ENCODE measurements at places on chromosomes 1 and 21.
A peak's percentile ranks its signal among the peaks of the same experiment; 100 is the strongest.

GRCh38 chr1:239786464-239786863 is 305.2 kb upstream of the FMN2 start:
- no peak for DNase-seq

DNA sequence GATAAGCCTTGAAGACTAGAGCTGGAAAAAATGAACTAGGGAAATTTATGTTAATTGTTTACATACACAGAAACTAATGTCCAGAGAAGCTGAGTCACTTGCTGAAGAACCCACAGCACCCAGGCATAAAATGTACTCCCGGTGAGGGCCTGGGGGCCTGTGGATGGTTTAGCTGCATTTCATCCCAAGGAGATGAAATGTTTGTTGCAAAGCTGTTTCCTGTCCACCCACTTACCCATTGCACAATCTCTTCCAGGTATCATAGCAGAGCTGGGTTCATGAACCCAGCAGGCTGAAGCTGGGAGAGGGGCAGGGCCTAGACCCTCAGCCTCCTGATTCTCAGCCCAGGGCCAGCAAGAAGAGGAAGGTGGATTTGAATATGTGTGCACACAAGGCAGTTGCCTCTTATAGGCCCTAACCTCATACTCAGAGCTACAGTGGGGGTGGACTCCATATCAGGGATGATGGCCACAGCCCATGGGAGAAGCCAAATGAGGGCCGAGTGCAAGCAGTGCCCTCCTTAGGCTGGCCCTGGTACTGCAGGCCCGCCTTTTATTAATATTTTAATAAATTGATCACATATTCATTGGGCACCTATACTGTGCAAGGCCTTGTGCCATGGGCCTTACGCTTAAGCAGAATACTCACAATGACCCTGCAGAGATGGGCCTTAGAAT is 110.8 kb downstream of the LACTBL1 start:
- DNase-seq: no peak

- no peak for DNase-seq
Observed at GRCh38 chr1:234140388-234140787, 232.9 kb upstream of the COA6 start.

DNA sequence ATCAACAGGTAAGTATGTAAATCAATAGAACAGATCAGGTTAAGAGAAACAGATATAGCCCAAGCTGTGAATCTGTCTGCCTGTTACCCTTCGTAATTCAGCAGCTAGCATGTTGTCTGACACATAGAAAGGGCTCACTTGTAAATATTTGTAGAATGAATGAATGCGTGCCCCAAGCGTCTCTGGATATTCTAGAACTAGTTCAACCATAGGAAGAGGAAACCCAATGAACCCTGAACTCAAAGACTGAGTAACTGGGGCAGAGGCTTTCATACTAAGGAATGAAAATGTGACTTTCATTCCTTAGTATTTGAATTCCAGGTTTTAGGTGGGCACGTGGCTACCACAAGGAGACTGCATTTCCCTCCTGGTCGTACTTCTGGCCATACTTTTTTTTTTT is 60.1 kb upstream of the SMYD2 start:
- no peak for DNase-seq

DNA sequence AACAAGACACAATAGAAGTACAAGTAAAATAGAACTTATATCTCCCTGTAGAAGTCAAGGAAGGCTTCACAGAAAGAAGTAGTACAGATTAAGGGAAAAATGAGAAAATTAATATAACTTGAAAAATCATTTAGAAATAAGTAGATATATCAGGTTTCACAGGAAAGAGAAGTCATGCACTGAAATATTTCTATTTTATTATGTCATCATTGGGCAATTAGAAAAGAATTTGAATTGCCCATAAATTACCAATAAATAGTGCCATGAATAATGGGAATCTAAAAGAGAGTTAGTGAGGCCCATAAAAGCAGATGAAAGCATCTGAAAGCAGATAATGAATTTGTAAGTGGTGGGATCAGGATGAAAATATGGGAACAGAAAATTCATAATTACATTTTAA is 1597.8 kb downstream of the PLA2G4A start:
- no peak for DNase-seq

GRCh38 chr21:43727519-43728153 is 8.7 kb downstream of the PDXK start:
- no peak for DNase-seq

DNA sequence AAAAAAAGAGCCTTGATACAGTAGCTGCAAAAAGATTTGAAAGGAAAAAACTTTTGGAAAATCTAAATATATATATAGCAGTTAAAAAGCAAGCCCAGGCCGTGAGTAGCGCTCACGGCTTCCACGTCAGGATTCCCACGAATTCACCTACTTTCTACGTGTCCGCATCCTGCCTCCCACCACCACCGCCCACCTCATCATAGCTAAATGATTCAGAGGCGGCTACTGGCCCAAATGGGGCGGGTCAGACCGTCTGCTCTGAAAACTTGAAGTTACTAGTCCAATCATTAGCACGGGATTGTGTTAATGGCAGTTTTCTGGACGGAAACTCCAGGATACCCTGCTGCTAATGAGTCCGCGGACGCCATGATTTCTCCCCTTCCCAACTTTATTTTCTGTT is 1.3 kb upstream of the CCSAP start:
- no peak for DNase-seq

- DNase-seq: no peak
Observed at GRCh38 chr1:71303617-71304041, 222.8 kb upstream of the ZRANB2 start.

GRCh38 chr1:63316984-63317816 is 5.2 kb upstream of the FOXD3 start:
- DNase-seq: peak; percentile 35

DNA sequence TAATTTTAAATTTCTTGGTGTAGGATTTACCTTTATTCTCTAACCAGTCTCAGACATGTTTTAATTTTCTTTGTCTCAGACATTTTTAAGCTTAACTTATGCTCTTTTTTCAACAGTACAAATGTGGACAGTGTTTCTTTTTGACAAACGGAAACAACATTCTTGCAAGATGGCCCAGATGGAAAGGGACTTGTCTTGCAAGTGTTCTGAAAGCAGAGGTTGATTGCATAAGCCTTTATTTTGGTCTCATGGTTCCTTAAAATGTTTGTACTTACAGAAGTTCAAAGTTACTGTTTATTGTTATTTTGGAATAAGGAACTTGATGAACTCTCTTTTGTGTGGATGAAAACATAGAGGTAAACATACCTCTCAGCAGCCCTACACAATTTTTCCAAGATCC is 22.9 kb downstream of the SMAP2 start:
- DNase-seq: no peak

GRCh38 chr1:2505461-2505994 is 20.9 kb downstream of the PANK4 start:
- DNase-seq: no peak

- DNase-seq: no peak
Observed at GRCh38 chr1:153246825-153247224, 12.7 kb upstream of the LORICRIN start.

DNA sequence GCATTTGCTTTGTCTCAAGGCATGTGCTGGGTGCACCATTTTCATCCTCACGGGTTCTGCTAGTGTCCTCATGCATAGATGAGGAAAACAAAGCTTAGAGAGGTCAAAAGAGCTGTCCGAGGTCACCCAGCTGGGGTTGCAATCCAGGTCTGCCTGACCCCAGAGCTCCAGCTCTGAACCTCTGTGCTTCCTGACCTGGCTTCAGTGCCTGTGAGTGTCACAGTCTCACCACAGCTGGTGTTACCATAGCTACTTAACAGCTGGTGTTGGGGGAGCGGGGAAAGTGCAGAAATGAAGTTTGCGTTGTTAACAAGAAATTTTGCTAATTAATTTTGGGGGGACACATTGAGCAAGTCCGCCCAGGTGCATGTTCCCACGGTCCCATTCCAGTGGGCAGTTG is 328.5 kb downstream of the KIF26B start:
- no peak for DNase-seq

DNA sequence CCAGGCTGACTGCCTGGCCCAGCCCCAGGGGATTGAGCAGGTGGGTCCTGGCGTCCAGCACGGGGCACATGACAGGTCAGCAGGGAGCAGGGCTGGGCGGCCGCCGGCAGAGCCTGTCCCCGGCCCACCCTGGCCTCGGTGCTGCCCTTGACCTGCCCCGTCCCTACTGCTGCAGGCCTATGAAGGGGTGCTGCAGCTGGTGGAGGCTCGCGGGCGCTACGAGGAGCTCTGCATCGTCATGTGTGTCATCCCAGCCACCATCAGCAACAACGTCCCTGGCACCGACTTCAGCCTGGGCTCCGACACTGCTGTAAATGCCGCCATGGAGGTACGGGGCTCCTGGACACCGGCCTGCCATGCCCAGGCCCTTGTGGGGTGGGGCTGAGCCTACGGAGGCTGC is 15.6 kb downstream of the CFAP410 start:
- DNase-seq: no peak

- no peak for DNase-seq
Observed at GRCh38 chr21:45417256-45417950, 12.4 kb downstream of the COL18A1 start.

DNA sequence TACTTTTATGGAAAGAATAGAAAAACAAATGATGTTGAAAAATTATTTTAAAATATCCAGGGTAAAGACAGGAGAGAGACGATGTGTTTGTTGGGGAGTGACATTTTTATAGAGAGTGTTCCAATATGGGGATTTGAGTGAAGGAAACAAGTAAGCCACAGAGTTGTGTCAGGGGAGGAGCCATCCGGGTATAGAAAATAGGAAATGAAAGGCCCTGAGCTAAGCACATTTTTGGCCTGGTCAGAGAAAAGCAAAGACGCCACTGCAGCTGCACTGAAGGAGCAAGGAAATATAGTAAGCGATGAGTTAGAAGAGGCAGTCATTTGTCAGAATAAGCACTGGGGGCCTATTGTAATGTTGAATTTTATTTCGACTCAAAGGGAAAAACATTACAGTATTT is 107.3 kb upstream of the ADGRL4 start:
- DNase-seq: no peak
